Stimulated activated CD4-positive, alpha-beta T cell treated with anti-CD3 and anti-CD28 coated beads, TNF-alpha, amount 100 ng/mL, for 48 hours (primary cell): ENCODE measurements at places on chromosomes 16 and 17.

DNA sequence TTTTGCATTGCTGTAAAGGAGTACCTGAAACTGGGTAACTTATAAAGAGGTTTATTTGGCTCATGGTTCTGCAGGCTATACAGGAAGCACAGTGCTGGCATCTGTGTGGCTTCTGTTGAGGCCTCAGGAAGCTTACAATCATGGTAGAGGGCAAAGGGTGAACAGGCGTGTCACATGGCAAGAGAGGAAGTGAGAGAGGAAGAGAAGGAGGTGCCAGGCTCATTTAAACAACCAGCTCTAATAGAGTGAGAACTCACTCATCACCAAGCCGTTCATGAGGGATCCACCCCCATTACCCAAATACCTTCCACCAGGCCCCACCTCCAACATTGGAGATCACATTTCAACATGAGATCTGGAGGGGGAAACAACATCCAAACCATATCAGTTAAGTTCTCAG, 16.4 kb upstream of the CLEC19A start:
- no peak for DNase-seq

DNA sequence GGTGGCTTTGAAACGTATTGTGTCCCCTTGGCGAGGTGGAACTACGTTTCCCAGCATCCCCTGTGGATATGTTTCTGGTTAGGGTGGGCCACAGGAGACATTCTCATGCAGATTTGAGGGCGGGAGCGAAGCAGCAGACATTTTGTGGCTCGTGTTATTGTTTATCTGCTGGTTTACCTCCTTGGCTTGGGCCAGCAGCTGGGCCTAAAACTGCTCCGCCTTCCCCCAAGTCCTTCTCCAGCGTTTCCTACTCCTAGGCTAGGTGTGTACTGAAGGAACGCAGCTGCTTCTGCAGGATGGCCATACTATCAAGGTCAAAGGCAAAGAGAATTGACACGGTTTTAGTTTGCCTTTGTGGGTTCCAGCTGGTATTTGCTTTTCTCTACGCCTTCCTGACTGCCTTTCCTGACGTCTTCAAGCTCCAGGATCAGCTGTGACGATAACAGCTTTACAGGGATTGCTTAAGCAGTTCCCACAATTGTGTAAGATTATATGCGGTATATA, 17.2 kb upstream of the WSB1 start:
- DNase-seq, result no peak

DNA sequence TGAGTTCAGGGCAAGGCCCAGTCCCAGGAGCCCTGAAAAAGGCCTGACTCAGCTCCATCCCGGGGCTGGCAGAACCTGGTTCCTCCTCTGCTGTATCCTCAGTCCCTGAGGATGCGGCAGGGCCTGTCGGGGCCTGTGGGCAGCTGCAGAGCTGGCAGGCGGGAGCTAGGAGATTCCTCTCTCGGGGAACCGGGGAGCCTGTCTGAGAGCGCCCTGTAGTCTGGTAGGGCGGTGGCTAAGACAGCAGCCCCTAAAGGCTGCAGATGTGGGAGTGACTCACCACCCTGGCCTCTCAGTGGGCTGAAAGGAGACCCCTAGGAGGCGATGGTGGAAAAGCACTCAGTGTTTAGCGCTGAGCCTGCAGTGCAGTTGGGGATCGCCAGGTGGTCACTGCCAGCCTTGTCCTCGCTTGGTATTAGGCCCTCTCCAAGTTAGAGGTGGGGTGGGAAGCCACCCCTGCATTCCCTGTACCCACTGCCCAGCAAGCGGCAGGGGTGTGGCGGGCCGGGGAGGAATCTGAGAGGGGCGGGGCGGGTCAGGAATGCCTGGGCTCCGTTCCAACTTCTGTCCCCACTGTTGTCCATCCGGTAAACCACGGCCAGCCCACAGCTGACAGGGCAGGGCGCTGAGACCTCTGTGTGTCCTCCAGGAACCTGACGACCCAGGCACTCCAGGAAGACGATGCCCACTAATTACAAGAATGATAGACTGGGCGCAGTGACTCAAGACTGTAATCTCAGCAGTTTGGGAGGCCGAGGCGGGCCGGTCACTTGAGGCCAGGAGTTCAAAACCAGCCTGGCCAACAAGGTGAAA, 29.5 kb upstream of the CDH1 start:
- no peak for DNase-seq

DNA sequence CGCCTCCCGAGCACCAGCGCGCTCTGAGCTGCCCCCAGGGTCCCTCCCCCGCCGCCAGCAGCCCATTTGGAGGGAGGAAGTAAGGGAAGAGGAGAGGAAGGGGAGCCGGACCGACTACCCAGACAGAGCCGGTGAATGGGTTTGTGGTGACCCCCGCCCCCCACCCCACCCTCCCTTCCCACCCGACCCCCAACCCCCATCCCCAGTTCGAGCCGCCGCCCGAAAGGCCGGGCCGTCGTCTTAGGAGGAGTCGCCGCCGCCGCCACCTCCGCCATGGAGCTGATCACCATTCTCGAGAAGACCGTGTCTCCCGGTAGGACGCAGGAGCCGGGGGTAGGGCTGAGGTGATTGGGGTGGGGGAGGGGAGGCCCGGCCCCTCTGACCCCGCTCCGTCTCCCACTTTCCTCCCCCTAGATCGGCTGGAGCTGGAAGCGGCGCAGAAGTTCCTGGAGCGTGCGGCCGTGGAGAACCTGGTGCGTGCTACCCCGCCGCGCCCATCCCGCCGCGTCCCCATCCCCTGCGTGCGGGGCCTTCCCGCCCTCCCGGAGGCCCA, 329 bp downstream of the KPNB1 start:
- DNase-seq, result peak; percentile 43

DNA sequence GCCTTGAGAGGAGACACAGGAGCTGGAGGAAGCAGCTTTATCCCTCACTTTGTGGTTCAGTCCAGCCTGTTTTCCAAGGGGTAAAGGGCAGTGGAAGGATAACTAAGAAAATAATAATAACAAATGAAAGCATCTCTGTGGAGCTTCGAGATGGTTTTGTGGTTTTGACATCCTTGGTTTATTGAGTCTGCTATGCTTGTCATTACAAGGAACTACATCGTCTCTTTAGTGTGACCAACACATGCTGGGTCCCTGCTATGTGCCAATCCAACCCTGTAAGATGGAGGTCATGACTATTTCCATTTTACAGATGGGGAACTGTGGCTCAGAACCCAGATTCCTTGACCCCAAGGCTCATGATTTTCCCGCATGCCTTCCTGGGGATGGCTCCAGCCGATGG, 124.8 kb downstream of the MRM1 start:
- no peak for DNase-seq

DNA sequence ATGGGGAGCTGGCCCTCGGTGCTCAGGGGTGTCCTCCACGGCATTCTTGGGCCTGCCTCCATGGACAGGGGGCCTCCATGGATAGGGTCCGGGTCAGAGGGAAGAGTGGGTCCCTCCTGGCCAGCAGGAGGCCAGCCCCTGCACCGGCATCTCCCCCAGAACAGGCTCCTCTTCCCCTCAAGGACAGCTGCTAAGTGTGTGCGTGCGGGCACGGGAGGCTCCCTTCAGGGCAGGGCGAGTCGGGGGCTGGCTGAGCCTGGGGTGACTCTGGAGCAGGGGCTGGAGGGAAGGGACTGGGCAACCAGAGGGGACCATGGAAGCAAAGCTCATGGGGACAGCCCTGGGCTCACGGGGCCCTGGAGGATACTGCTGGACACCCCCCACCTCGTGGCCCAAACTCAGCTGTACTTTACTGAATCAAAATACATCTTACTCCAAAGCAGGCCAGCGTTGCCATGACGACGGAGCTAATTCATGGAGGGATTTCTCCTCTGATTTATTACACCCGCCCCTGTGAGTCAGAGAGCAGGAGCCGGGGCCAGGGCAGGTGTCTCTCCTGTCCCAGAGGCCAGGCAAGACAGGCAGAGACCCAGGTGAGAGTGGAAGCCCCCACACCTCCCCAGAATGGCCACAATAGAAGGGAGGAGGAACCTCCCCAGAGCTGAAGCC, 2.1 kb downstream of the CASKIN1 start:
- no peak for DNase-seq

DNA sequence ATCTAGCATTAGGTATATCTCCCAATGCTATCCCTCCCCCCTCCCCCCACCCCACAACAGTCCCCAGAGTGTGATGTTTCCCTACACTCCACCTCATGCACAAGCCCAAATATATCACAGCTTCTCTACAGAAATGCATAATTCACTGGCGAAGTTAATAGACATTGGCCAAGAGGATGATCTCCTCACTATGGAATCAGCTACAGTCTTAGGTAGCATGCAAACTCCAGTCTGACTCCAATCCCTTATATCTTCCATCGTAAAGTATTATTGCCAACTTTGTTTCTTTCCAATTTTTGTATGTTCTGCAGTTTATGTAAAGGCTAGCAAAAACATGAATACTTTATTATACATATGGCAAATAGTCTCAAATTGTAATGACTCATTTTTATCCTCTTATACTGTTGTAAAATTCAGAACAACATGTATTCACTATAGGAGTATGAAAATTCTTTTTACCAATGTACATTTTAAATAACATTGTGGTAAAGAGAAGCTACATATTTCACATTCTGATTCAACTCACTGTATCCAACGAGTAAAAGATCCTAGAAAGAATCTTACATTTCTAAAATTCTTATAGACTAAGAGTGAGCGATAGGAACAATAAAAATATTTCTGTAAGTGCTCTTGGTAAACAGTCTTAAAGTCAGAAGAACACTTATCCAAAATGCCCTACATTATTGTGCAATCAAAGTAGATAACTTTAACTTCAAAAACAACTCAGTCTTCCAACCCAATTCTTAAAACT, 871 bp downstream of the ABCA8 start:
- no peak for DNase-seq

- no peak for DNase-seq
These were observed 263.9 kb downstream of the TOX3 start for GRCh38 chr16:52283018-52283417.
